Activated T-helper 2 cell treated with anti-CD3 and anti-CD28 coated beads, Interferon-gamma antibody, Interleukin-2, Interleukin-4, amounts not matched to agents 10 μg/mL and 5 μg/mL and 100 μg/mL, durations not matched to agents 14 hours and 24 hours and 36 hours (primary cell): ENCODE measurements at places on chromosomes 11 and 22. TPM values are rescaled to one million over a fixed set of nuclear protein-coding genes. Genes with fewer than 3 reads are reported as not detected.

GRCh38 chr11:35518766-35519165 is 6.7 kb downstream of the PAMR1 start:
- DNase-seq, result no peak

DNA sequence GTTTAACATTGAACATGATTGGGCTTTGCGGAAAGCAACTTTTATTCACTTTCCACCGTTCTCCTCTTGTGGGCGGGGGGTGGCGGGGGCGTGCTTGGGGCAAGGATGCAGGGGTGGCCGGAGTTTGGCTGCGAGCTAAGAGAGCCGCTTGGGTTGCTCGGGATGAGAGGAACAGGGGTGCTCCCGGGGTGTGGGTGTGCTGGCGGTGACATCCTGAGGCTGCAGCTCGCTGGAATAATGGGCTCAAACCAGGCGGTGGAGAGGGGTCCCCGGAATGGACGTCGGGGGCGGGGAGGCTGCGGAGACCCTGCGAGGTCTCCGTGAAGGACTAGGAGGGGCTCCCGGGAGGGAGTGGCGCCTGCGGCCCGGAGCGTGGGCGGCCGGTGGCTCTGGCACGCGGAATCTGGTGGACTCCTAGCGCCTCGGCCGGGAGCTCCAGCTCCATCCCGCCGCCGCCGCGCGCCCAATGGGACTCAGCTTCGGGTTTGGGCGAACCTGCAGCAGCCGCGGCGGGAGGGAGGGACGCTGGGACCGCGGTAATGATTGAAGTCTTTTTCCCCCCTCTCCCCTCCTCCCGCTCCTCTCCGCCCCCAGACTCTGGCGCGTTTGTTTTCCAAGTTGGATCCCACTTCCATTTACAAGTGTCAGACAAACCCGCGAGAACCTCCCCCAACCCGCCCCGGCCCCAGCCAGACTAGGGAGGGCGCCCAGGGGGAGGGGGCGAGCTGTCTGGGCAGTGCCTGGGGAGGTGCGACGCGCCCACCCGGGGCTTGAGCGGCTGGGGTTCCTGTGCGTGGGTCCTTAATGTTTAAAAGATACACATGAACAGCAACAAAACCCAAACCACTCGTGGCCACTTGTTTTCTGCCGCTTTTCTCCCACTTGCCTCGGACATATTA is 2.0 kb downstream of the FAT3 start:
- DNase-seq, result no peak

DNA sequence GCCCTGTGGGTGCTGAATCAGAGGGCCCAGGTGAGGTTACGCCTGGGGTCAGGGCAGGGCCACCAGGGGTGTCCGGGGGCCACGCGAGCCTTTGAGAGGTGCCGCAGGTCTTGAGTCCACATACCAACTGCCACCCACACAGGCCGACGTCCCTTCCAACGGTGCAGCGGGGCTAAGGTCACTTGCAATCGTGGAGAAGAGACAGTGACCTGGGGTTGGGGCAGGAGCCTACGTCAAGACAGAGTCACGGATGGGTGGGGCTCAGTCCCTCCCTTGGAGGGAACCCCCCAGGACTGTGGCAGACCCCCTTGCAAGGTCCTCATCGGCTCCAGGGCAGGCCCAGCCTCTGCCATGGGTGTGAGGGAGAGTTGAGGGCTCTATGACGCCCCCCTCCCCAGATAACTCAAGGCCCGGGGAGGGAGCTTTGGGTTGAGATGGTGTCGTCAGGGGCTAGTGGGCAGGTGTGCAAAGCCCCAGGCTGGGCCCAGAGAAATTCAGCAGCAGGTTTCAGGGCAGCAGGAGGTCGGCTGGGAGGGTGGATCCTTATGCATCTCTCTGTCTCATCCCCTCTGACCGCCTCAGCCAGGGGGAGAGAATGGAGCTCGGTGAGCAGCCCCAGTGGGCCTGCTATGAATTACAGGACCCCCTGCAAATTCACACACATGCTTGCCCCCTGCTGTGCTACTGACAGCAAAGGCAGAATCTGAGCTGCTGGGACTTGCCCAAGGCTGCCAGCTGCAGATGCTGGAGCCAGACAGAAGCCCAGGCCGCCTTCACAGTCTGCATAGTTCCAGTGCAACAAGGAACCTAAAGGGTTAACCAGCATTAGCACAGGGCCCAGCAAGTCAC is 60.0 kb downstream of the MYEOV start:
- DNase-seq, result no peak

GRCh38 chr11:70861559-70861958 is 390.8 kb downstream of the SHANK2 start:
- no peak for DNase-seq

- DNase-seq, result no peak
These were observed 29.5 kb downstream of the OR2AG2 start for GRCh38 chr11:6742260-6742659.

- no peak for DNase-seq
These were observed 497.2 kb downstream of the NTM start for GRCh38 chr11:131867457-131868257.

The SCN2B gene
- 0.02 TPM in 1 of 2 replicates, not detected in the other for total RNA-seq

DNA sequence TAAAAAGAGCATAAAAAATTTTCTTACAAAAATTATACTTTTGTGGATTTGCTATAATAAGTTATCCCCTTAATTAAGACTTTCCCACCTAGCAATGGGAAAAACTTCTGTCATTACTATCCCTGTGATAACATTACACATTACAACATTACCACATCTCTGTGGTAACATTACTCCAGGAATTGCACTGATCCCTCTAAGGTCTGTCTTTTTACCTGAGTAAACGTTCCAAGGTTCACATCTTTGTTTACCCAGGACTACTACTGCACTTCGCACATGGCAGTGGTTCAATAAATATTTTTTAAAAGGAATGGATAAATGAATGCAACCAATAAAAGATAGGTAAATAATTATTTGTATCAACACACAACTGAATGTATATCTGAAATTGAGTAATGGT is 92.4 kb upstream of the NOX4 start:
- DNase-seq, result no peak

The KCTD14 gene
- 0.23 and 0.34 TPM in 2 replicates for total RNA-seq

- DNase-seq, result no peak
These were observed 16.8 kb downstream of the EXT2 start for GRCh38 chr11:44112091-44112821.

- DNase-seq, result no peak
These were observed 78.7 kb downstream of the PIWIL3 start for GRCh38 chr22:24695561-24696511.

DNA sequence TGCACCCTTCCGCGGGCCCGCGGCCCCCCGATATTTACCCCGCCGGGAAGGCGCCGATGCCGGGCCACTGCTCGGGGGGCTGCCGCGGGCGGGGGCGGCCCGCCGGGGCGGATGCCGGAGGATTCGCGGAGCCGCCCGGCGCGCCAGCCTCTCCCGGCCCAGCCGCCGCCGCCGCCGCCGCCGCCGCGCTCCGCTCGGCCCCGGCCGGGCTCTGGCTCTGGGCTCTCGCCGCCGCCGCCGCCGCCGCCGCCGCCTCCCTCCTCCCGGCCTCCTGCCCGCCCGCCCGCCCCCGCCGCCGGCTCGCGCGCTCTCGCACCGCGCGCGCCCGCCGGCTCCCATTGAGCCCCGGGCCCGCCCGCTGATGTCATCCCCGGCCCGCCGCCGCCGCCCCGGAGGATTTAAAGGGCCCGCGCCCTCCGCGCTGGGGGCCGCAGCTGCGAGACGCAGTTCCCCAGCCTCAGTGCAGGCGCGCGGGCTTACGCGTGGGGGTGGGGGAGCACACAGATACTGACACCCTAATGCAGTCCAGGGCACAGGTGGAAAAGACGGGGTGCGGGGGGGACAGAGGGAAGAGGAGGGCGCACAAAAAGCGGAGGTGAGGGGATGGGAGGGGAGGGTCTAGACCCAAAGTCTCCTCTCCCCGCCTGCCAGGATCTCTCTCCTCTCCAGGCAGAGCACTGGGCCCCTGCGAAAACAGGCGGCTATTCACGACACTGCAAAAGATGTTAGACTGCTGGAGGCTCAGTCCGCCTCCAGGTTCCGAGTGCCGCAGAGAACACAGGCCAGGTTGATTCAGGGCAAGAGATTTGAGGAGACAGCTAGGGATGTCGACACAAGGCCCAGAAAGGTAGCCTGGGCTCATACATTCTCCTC is at the start of gene CSNK1E:
Gene CSNK1E, minus strand, starts transcription at position 312 of the 873 bp plus-strand sequence. CDS start 3,276 bp downstream, outside the sequence.
- DNase-seq, result peak; percentile 68

The NOL12 gene
- total RNA-seq, result 55.4 and 60.6 TPM in 2 replicates

GRCh38 chr22:30158744-30159500 is 78.7 kb downstream of the HORMAD2 start:
- DNase-seq, result no peak

The NXPE4 gene
- total RNA-seq, result not detected in 2 replicates

GRCh38 chr22:25478528-25478927 is 85.9 kb upstream of the GRK3 start:
- DNase-seq, result no peak

The DEFB131B gene
- total RNA-seq, result not detected in 2 replicates

GRCh38 chr11:85694385-85694980 is 8.5 kb upstream of the CCDC89 start:
- no peak for DNase-seq

DNA sequence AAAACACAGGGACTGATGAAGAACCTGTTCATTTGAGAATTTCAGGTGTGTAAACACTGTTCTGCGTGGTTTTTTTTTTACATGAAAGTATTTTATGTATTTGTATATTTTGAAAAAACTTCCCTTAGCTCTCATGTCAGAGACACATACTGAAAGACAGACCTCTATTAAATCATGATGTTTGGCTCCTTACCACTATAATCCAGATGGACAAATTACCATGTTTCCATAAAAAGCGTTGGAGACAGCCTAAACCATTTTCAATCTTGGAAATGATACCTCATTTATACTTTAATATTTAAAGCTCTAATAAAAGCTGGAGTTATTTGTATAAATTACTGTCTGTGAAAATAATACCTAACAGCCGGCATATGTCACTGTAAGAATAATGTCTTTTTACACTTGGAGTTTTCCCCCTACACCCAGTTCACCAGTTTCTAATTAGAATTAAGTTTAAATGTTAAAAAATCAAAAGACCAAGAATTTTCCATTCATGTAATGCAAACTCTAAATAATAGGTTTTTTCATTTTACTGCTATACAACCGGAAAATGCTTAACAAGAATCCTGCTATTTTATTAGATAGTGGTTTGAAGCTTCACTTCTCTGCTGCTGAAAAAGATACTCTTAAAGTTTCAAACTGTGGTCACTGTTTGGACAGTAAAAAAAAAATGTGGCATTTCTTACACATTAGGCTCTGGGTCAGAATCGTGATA is 30.8 kb downstream of the APLP2 start:
- DNase-seq, result no peak

DNA sequence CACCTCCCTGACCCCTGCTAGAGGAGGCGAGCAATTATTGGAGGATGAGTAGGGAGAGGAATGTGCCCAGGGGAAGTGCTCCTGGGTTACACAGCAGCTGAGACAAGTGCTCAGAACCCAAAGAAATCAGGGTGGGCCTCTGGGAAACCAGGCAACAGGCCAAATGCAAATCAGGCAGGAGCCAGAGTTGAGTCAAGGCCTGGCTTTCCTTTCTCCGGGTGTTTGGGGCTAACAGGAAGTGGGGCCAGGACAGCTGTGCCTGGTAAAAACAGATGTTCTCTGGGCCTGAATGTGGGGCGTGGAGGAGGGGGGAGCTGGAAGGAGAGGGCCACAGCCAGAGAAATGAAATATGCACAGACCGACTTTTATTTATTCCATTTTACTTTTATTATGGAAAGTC is 22.0 kb downstream of the MFNG start:
- DNase-seq, result no peak

DNA sequence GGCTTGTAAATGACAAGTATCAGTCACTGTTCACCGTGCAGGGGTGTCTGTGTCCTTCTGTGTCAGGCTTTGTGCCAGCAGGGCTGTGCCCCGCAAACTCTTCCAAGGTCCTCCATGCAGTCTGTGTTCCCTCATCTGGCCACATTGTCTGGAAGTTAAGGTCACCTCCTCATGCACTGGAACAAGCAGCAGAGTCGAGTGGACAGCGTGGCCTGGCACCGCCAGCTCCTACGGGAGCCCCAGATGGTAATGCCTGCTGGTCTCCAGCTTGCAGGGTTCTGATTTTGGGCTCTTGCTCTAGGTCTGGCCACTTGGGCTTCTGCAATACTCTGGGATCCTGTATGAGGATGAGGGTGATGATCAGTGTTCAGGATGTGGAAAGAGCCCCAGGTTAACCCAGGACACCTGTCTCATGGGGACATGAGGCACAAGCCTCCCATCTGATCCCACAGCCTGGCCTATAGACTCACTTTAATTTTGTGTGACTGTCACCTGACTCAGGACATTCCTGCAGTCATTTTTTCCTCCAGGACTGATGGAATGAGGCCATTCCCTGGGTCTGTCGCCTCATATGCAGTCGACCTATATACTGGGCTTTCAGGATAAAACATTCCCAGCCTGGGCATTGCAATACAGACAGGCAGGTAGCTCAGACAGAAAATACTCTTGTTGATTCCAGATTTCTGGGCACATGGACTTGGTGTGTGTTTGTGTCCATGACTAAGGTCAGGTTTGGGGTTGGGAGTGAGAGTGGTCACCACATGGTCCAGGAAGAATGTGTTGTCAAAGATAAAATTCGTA is 106.3 kb upstream of the TOP3B start:
- DNase-seq, result no peak

- DNase-seq, result peak; percentile 39
These were observed 2.4 kb downstream of the FADS1 start for GRCh38 chr11:61814247-61814957.

The LIF gene
- total RNA-seq, result 919 and 932 TPM in 2 replicates

- DNase-seq, result peak; percentile 25
These were observed 4.0 kb upstream of the FTH1 start for GRCh38 chr11:61971248-61972111.

- no peak for DNase-seq
These were observed 43.0 kb downstream of the BTG4 start for GRCh38 chr11:111469200-111469599.

The DEUP1 gene
- total RNA-seq, result not detected in 2 replicates

The ARSA gene
- total RNA-seq, result 25.0 TPM in 2 replicates

- no peak for DNase-seq
These were observed 101.6 kb downstream of the CSNK2A3 start for GRCh38 chr11:11251394-11251970.

The CPSF7 gene
- 123 and 135 TPM in 2 replicates for total RNA-seq

The PDE2A gene
- 0.44 and 0.62 TPM in 2 replicates for total RNA-seq

The PLAAT2 gene
- total RNA-seq, result not detected in 2 replicates
